ENCODE measurements at places on chromosomes 11 and 22. TPM values are rescaled to one million over a fixed set of nuclear protein-coding genes. Genes with fewer than 3 reads are reported as not detected.

C11orf97 gene
- total RNA-seq = not detected

PGA5 gene
- not detected for total RNA-seq

LRP4 gene
- total RNA-seq = 14.0 TPM

BTG4 gene
- not detected for total RNA-seq

CCDC188 gene
- 1.6 TPM for total RNA-seq

SPDYC gene
- not detected for total RNA-seq

LRRC56 gene
- 3.2 TPM for total RNA-seq

RASL10A gene
- total RNA-seq = 0.72 TPM

OR5AR1 gene
- total RNA-seq = not detected

FBLN1 gene
- total RNA-seq = 272 TPM

IFITM10 gene
- 7.9 TPM for total RNA-seq

TFIP11 gene
- 33.1 TPM for total RNA-seq

NEFH gene
- total RNA-seq = 0.46 TPM

MSANTD2 gene
- total RNA-seq = 13.3 TPM

HSPB2 gene
- total RNA-seq = 9.2 TPM

KRTAP5-1 gene
- not detected for total RNA-seq

LMO2 gene
- total RNA-seq = 65.1 TPM

NRIP3 gene
- total RNA-seq = 1.3 TPM

INPP5J gene
- total RNA-seq = 4.5 TPM

TAF6L gene
- 23.9 TPM for total RNA-seq

ABCC8 gene
- 4.7 TPM for total RNA-seq

DAGLA gene
- 6.0 TPM for total RNA-seq

EFCAB6 gene
- total RNA-seq = 3.6 TPM

RTN4RL2 gene
- total RNA-seq = 3.2 TPM

HBE1 gene
- total RNA-seq = not detected

GAS2 gene
- 1.7 TPM for total RNA-seq

MPZL2 gene
- 119 TPM for total RNA-seq

KLHL35 gene
- total RNA-seq = 3.4 TPM

OLFML1 gene
- 30.6 TPM for total RNA-seq

LGALS1 gene
- total RNA-seq = 340 TPM

GLB1L3 gene
- 0.43 TPM for total RNA-seq

OR8G5 gene
- total RNA-seq = 0.58 TPM

IGSF9B gene
- total RNA-seq = 2.9 TPM

GAB4 gene
- not detected for total RNA-seq

MS4A12 gene
- total RNA-seq = not detected

LIF gene
- total RNA-seq = 6.9 TPM

HORMAD2 gene
- not detected for total RNA-seq

All from upper lobe of right lung (tissue), 1 donor.